Panc1 (cell line): ENCODE measurements at places on chromosomes 11 and 22. TPM values are rescaled to one million over a fixed set of nuclear protein-coding genes. Genes with fewer than 3 reads are reported as not detected.

DNA sequence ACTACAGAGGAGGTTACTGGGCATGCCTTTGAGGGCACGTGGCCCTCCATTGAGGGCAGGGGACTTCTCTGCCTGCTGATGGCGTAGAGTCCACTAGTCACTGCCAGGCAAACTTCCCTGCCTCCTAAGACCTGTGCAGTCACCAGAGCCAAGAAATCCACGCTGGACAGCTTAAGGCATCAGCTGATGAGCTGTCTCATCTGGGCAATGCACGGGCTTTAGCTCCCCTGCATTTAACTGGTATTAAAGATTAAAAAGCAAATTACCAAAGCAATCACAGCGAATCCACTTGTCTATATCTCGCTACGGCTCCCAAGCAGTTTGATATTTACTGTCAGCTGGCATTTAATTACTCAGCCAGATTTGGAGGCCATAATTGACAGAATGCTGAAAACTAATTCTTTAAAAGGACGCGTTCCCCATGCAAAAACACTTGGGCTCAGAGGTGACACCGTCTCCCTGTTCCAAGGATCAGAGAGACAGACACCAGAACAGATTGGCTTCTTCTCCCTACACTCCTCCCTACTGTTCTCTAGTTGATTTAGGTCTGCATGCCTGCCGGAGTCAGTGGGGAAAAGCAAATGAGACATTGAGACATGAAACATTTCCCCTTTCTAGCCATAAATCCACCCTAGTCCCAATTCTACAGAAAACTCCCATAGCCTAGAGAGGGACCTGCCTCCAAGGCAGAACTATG, 68.5 kb downstream of the SPATA19 start:
- H3K36me3 ChIP-seq, result no peaks in the 10 kb centered on the region
- H3K27me3 ChIP-seq, result peaks cover 5% of the 10 kb centered on the region; the same call in 1 of the 2 replicates
- H3K4me3 ChIP-seq, result no peak overlapping the region
- no peak for DNase-seq
- no peaks in the 10 kb centered on the region for H3K4me1 ChIP-seq

DNA sequence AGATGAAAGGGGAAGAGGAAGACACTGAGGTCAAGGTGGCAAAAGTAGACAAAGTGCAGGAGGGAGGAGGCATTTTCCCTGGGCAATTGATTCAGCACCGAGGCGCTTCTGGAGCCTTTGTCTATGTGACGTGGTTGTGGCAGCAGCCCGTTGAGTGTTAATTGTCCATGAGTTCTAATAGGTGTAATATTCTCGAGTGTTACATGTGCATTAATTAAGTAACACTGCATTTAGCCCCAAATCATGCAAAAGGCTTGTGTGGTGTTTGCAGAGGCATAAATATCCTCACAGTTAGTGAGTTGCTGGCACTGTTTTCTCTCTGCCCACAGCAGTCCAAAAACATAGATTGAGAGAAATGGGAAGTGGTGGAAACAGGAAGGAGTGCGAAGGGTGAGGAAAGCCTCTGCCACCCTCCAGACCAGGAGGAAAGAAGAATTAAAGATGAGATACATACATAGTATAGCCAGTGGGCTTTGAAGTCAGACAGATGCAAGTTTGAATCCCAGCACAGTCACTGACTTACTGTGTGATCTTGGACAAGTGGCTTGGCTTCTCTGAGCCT, 361.2 kb downstream of the MN1 start:
- no peak for DNase-seq
- no peak overlapping the region for H3K27ac ChIP-seq
- no peaks in the 10 kb centered on the region for H3K27me3 ChIP-seq

DNA sequence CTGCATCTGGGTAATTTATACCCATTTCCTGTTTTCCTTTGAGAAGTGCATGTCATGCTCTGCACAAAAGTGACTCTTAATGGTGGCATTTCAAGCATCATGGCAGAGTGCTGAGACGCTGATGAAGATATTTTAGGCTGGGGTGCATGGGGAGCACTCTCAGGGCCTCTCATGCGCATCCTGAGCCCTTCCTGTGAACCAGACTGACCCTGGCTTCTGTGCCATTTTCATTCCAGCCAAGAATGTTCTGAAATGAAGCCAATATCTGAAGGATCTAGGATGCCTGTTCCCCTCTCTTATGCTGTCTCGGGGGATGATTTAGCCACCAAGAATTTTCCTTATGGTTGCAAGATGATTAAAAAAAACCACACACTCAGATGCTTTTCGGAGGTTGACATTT, 61.5 kb downstream of the MIAT start:
- H3K27ac ChIP-seq, result no peak overlapping the region
- DNase-seq, result no peak
- no peaks in the 10 kb centered on the region for H3K27me3 ChIP-seq

GRCh38 chr11:119376197-119376847, 5.2 kb downstream of the USP2 start:
- peaks cover 13% of the 10 kb centered on the region for H3K4me1 ChIP-seq
- no peaks in the 10 kb centered on the region for H3K36me3 ChIP-seq
- no peaks in the 10 kb centered on the region for H3K27me3 ChIP-seq
- DNase-seq, result no peak

DNA sequence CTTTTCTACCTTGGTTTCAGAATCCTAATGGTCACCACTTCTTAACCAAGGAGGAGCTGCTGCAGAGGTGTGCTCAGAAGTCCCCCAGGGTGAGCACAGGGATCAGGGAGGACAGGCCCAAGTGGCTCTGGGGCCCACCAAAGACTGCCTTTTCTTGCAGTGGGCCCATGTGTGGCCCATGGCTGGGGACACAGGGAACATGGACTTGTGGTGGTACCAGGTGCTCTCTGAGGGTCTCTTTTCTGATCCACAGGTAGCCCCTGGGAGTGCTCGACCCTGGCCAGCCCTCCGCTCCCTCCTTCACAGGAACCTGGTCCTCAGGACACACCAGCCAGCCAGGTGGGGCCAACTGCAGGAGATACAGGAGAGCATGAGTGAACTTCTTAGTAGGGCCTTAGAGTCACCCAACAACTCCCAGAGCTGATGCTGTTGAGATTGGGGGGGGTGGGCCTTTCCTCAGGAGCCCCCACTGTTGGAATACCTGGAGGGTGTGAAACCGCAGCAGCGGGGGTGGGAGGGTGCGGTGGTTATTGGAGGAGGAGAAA, 2.0 kb downstream of the MUS81 start:
- peaks cover 2% of the 10 kb centered on the region for H3K36me3 ChIP-seq
- H3K27me3 ChIP-seq, result no peaks in the 10 kb centered on the region
- H3K4me1 ChIP-seq, result peaks cover 28% of the 10 kb centered on the region
- no peak for DNase-seq

DNA sequence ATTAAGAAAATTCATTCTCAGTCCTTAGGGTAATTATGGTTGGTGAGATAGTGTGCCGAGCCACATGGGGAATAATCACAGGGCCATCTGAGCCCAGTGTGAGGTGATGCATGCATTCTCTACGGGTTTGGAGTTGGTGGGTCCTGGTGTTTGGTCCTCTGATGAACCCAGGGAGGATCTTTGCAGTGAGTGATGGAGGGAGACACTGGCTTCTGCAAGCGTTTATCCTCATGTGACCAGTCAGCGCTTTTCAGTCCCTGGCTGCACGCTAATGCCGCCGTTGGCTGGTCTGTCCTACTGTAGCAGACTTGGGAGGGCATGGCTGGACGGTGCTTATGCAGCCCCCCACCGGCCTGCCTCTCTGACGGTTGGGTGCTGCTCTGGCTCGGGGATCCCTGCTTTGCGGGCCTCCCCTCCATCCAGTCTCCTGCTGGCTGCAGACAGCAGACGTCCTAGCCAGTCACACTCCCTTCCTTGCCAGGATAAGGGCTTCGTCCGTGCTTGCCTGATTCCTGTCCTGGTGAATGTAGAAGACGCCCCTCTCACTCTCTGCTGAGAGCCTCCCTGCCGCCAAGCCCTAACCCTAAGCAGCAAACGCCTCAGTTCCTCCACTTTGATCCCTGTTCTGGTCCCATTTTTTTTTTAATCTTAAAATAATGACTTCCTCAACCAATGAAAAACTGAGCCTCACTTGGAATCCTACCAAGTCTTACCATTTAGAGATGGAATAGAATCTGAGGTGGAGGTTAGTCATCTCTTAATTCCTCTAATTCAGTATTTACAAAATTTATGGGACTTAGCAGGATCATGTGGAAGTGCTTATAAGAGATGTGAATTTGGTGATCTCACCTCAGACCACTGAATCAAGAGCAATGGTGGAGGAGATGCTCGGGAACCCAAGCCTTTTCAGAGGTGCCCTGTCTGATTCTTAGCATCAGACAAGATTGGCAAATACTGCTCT, 143.7 kb upstream of the SORL1-AS1 start:
- 0 out of 2 replicates have a peak, but pooled peaks cover 7% of the 10 kb centered on the region for H3K4me1 ChIP-seq
- no peak overlapping the region for H3K27ac ChIP-seq
- DNase-seq, result no peak
- no peaks in the 10 kb centered on the region; the same call in 1 of the 2 replicates for H3K36me3 ChIP-seq
- no peaks in the 10 kb centered on the region for H3K27me3 ChIP-seq

DNA sequence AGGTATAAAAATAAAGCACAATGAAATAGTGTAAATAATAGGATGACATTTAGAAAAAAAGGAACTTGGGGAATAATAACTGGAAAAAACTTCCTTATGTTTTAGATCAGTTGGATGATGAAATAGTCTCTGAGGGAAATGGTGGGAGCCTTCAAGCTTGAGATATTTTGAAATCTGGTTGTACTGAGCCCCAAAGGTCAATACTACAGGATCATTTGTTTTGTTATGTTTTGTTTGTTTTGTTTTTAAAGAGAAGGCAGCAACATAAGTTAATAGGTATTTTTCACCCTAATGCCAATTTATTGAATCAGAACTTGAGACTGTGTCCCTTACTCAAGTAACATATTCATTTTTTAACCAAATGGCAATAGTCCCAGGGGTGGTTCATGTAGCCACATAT, 393.1 kb downstream of the ETS1 start:
- no peaks in the 10 kb centered on the region for H3K27me3 ChIP-seq
- DNase-seq, result no peak
- H3K4me1 ChIP-seq, result no peaks in the 10 kb centered on the region
- H3K27ac ChIP-seq, result no peak overlapping the region
- H3K36me3 ChIP-seq, result no peaks in the 10 kb centered on the region

DNA sequence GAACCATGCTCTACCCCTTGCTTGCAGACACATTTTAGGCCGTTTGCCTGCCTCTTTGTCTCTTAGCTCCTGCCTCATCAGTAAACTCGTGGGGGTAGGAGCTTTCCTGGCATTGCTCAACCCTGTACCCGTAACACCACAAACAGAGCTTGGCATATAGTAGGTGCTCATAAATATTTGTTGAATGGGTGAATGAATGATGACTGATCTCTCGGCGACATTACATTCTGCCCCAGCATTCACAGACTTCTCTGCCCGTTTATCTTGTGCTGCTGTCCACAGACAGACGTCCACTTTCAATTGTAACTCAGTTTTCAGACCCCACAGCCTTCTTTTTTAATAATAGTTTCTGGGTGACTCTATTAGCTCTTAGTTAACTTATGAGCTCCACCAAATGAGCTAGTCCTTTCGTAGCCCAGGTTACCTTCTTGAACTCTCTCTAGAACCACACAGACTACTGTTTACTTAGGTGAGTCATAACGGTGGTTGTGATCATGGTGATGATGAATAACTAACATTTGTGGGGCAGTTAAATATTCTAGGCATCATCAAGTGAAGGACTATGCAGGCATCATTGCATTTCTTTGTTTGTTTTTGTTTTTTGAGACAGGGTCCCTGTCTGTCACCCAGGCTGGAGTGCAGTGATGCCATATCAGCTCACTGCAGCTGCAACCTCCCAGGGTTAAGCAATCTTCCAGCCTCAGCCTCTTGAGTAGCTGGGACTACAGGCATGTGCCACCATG, 188.4 kb downstream of the ADAMTS15 start:
- peak; percentile 97 for DNase-seq
- no peaks in the 10 kb centered on the region for H3K27me3 ChIP-seq
- peaks cover 61% of the 10 kb centered on the region for H3K4me1 ChIP-seq
- H3K36me3 ChIP-seq, result no peaks in the 10 kb centered on the region
- H3K4me3 ChIP-seq, result peak overlapping the region; percentile 3; the same call in 1 of the 2 replicates

- H3K36me3 ChIP-seq, result no peaks in the 10 kb centered on the region
- H3K27ac ChIP-seq, result no peak overlapping the region
- H3K4me1 ChIP-seq, result no peaks in the 10 kb centered on the region
- H3K27me3 ChIP-seq, result no peaks in the 10 kb centered on the region
- DNase-seq, result no peak
- H3K4me3 ChIP-seq, result no peak overlapping the region
These were observed 9.7 kb upstream of the SOX10 start for GRCh38 chr22:37994049-37994448.

DNA sequence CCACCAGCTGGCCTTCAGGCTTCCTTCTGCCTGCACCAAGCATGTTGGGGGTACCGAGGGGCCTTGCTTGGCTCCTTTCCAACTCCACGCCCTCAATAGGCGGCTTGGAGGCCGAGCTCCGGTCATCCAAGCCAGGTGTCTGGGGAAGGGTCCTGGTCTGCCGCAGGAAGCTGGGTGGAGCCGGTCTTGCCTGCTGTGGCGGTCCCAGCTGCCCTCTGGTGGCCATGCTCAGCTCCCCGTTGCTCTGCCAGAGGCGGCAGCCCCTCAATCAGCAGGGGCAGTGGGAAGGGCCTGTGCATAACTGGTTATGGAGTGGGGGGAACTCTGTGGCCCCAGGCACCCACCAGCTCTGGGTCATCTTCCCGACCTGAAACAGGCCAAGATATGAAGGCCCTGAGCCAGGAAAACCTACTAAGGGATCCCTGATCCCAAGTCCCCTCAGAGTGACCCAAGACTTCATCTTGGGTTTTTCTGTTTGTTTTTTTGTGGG, 3.2 kb downstream of the ARVCF start:
- no peak for DNase-seq
- H3K27me3 ChIP-seq, result no peaks in the 10 kb centered on the region
- H3K36me3 ChIP-seq, result no peaks in the 10 kb centered on the region; the same call in 1 of the 2 replicates
- H3K4me1 ChIP-seq, result no peaks in the 10 kb centered on the region
- no peak overlapping the region for H3K27ac ChIP-seq

DNA sequence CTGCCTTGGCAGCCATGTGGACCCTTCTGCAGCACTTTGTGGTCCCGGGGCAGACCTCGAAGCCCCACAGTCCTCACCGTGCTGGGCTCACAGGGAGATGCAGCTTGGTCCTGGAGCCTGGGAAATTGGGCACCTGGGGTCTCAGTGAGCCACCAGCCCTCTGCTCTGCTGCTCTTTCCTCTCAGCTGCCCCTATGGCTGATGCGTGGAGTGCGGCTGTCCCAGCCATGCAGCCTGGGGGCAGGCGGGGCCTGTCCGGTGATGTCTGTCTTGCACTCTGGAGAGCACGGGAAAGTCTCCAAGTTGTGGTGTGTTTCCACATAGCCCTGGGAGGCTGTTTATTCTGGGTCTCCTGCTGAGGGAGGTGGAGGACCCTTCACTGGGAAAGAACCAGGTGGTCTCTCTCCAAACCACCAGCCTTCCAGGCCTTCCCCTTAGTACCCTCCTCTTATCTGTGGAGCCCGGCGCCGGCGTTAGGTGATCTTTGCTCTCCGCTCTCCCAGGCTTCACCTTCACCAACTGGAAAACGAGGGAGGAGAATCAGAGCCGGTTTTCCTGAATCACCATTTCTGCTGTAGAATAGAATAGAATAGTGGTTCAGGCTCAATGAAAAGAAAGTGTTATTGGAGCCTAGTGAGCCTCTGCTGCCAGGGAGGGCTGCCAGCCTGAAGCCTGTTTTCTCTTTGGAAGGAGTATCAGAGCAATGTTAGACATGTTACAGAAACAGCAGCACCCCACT, 41.2 kb upstream of the GRAMD4 start:
- H3K27me3 ChIP-seq, result no peaks in the 10 kb centered on the region
- H3K4me1 ChIP-seq, result peaks cover 45% of the 10 kb centered on the region
- no peaks in the 10 kb centered on the region for H3K36me3 ChIP-seq
- no peak for DNase-seq

- no peak overlapping the region for H3K4me3 ChIP-seq
- no peaks in the 10 kb centered on the region for H3K36me3 ChIP-seq
- H3K27ac ChIP-seq, result no peak overlapping the region
These were observed 127.6 kb upstream of the C11orf58 start for GRCh38 chr11:16610738-16611388.

The CCDC116 gene
- total RNA-seq, result not detected

The MMP13 gene
- 0.15 TPM for total RNA-seq
